Ovary (tissue), 10 donors: ENCODE measurements at places on chromosomes 4 and X. TPM values are rescaled to one million over a fixed set of nuclear protein-coding genes. Genes with fewer than 3 reads are reported as not detected.
A peak's percentile ranks its signal among the peaks of the same experiment; 100 is the strongest.

GRCh38 chr4:21507439-21507838 lies 441.1 kb downstream of the KCNIP4 start:
- no peak for DNase-seq

Gene RHOXF2B
- total RNA-seq = not detected

DNA sequence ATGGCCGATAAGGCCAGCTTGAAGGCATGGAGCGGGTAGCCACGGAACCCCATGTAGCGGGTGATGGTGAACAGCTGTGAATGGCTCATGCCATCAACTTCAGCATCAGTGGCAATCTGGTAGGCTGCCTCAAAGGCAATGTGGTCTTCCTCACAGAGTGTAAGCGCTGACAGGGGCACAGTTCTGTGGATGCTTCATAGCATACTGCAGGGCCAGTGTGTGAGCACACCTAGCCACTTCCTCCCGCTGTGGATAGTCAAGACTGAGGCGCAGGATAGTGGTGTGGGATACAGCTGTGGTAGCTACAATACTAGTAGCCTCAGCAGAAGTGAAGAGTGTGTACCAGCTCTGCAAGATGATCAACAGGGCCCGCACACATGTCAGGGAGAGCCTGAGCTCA lies 40.5 kb downstream of the C4orf33 start:
- no peak for DNase-seq

DNA sequence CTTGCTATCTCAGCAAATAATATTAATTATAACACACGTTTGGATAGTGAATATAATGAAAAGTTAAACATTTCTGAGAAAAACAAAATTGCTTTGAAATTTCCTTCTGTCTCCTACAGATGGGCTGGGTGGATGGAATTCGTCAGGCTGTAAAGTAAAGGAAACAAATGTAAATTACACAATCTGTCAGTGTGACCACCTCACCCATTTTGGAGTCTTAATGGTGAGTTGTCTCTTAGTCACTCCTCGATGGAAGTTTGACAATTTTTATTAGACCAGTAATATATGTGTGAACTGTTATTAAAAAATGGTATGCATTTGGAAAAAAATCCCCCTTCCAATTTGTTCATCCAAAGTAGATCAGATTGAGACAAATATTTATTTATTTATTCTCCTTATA lies 92.5 kb upstream of the BRS3 start:
- no peak for DNase-seq

Gene MAGEA9
- total RNA-seq = not detected

Gene SAP30
- total RNA-seq = 15.7 TPM

DNA sequence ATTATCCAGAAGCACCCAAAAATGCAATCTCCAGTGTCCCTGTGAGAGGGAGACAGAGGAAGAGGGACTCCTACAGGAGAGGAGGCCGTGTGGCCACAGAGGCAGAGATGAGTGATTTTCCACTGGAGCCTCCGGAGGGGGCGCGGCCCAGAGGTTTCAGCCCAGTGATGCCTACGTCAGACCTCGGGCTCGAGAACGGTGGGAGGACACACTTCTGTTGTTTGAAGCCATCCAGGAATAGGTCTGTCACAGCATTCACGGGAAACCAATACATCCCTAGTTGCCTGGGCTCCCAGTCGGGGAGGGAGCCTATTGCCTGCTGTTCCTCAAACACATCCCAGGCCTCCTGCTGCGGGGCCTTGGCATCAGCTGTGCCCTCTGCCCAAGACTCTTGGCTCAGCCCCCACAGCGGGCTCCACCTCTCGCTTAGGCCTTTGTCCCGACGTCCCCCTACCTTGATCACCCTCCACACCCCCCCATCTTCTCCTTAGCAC lies 39.2 kb upstream of the HMX1 start:
- peak; percentile 1 for DNase-seq

Gene VEGFC
- 5.3 TPM for total RNA-seq

DNA sequence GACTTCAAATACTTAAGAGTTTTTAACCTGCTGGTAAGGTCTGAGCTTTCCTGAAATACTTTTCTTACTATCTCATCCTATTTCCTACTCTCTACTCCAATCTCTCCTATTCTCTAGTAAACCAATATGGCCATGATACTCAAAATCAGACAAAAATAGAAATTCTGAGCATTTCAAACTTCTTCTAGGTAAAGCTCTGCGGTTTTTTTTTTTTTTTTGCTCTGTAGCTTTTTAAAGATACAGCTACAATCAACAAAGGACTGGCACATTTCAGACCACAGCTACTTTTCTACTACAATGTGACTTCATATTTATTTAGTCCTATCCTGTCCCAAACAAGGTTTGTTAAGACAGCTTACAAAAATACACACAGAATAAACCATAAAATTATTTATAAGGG lies 31.1 kb downstream of the MAML3 start:
- DNase-seq = no peak

DNA sequence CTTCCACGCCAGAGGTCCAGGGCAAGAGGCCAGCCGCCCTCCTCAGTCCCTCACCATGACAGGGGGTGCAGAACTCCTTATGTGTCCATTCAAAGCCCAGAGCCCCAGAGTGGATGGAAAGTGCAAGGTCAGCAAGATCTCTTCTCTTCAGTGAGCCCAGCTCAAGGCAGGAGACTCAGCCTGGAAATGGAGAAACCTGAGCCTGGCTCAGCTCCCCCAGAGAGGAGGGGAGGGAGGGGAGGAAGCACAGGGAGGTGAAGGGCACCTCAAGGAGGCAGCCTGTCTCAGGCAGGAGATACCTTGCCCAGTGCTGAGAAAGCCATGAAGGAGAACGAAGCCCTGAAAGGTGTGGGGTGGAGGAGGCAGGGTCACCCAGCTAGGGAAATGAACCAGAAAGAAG lies 121.8 kb upstream of the PJA1 start:
- no peak for DNase-seq

Gene GPR34
- 3.9 TPM for total RNA-seq

GRCh38 chrX:48648336-48648751 lies 35.3 kb upstream of the WAS start:
- DNase-seq = peak; percentile 48

DNA sequence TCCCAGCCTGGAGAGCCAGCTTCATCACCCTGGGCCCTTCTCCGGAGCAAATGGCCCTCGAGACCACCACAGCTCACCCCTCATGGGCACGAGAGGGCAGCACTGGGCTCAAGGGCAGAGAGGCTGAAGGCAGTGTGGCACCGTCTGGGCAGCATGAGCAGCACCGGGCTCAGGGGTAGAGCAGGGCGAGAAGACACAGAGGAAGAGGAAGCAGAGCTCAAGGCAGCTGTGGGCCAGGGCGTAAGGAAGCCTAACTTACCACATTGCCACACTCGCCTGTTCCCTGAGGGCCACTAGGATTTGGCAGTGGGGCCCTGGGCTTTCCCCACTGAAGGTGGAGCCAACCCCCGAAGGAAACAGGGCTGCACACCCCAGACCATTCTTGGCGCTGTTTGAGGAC lies 15.5 kb downstream of the ZNF185 start:
- DNase-seq = no peak
